GM06990 (cell line): ENCODE measurements at places on chromosomes 2 and 18.

- DNase-seq, result no peak
Observed at GRCh38 chr2:2050446-2050845, 280.6 kb downstream of the MYT1L start.

GRCh38 chr18:44778788-44779187, 98.1 kb downstream of the SETBP1 start:
- DNase-seq, result no peak

DNA sequence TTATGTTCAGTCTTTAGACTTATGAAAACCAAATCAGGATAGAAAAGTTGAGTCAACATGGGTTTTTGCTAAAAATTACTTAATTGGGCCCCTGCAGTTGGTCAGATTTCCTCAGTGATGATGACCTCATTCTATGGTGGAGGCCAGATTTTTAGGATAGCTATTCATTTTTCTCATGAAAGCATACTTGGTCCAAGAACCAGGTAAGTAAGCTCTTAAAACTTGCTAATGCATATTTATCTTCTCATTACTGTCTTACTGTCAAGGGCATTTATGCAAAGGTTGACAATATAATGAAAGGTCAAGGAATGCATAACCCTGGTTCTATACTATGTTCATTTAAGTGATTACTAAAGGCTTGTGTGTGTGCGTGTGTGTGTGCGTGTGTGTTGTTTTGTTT, 650.6 kb downstream of the SATB2 start:
- no peak for DNase-seq

DNA sequence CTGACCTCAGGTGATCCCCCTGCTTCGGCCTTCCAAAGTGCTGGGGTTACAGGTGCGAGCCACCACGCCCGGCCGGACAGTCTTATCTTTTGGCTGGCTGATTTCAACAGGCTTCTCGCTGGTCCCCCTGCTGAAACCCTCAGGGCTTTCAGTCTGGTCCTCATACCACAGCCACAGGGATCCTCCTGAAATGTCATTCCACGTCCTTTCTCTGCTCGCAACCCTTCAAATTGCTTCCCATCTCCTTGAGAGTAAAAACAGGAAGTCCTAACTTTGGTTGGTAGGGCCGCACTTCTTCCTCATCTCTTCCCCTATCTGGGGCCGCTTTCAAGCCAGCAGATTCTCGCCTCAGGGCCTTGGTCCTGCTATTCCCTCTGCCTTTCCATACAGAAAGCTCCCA, 1.4 kb upstream of the CAB39 start:
- DNase-seq, result no peak

DNA sequence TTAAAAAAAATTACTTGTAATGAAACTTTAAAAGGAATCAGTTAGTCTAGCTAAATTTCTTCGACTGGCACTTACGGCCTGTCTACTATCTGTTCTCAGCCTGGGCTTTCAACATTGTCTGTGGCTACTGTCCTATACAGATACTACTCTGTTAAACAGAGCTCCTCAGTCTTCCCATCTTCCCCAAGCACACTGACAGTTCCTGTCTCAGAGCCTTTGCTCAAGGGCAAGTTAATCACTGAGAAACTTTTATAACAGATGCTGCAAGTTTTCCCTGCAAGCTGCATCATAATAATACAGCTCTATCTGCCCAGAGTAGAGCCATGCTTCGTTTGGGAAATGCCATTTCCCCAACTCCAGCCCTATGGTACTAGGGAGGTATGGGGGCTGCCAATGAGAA, 11.3 kb upstream of the YPEL5 start:
- no peak for DNase-seq

DNA sequence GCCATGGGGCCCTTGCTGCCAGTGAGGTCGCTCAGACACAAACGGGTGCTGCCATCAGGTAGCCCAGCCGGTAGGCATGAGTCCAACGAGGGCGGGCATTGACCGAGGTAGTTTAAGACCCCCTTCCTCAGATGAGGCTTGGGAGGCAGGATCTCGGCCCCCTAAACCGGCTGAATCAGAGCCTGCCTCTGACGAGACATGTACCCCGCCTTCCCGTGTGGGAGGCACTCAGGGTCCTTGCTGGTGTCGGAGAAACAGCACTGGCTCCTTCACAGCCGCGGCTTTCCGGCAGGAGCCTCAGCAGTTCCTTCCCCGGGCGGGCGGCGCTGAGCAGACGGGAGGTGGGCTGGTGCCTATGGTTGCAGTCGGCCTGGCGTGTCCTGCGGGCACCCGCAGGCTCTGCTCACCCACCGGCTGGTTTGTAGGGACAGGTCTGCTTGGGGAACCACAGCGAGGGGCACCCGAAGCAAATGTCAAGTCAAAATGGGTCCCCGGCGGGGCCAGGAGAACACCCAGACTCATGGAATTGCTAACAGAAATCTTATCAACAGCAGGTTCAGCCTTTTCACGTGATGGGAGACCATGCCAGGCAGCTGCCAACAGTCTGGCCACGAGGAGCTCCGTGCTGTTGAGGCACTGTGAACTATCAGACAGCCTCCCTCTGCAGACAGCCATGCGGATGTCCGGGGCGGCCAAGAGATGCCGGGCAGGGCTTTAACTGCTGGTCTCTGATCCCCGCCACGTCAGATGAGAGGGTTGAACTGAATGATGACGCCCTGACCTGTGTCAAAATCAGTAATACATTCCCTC, 2.8 kb downstream of the KCNG2 start:
- DNase-seq, result no peak

GRCh38 chr2:16386031-16386430, 279.6 kb downstream of the CYRIA start:
- DNase-seq, result no peak

DNA sequence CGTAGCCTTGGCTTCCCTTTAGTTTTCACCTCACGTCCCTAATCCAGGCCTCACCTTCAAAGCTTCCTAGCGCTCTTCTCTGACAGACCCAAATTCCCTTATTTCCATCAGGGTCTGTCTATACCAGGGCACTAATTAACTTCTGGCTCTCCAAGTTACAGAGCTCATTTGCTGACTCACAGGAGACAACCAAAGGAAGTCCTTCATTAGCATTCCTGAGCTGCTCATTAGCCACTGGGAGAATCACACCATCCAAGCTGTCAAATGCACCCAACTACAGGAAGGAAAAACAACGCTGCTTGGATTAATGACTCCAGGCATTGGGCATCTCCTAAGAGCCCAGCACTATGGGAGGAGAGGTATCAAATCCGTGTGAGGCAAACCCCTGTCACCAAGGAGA, 109.8 kb upstream of the ALK start:
- DNase-seq, result no peak

- DNase-seq, result no peak
Observed at GRCh38 chr2:60526623-60527022, 26.8 kb downstream of the BCL11A start.

GRCh38 chr2:65742977-65743376, 310.6 kb upstream of the SPRED2 start:
- DNase-seq, result no peak
